Smooth muscle cell of the pulmonary artery (primary cell): ENCODE measurements at places on chromosomes 7 and 10. TPM values are rescaled to one million over a fixed set of nuclear protein-coding genes. Genes with fewer than 3 reads are reported as not detected.

HOXA6 gene
- total RNA-seq = 1.4 TPM in 1 of 2 replicates, not detected in the other

ASAH2B gene
- 2.2 and 2.3 TPM in 2 replicates for total RNA-seq

FRA10AC1 gene
- total RNA-seq = 6.2 and 6.8 TPM in 2 replicates

NEUROD6 gene
- total RNA-seq = not detected in 2 replicates

UPK3B gene
- 0.39 and 0.46 TPM in 2 replicates for total RNA-seq

CDK14 gene
- total RNA-seq = 35.8 and 59.9 TPM in 2 replicates

FAM25G gene
- total RNA-seq = not detected in 2 replicates

DKK1 gene
- 134 and 633 TPM in 2 replicates for total RNA-seq

EPO gene
- not detected in 2 replicates for total RNA-seq

GPRIN2 gene
- total RNA-seq = 0.07 TPM in 1 of 2 replicates, not detected in the other

ZNF467 gene
- total RNA-seq = 0.85 and 1.6 TPM in 2 replicates

KCND2 gene
- 0.46 and 4.9 TPM in 2 replicates for total RNA-seq

AKR1C8 gene
- not detected in 2 replicates for total RNA-seq

AGAP9 gene
- total RNA-seq = 2.2 and 4.0 TPM in 2 replicates

DNAH11 gene
- total RNA-seq = 0.92 and 2.5 TPM in 2 replicates

OR2A42 gene
- 0.03 TPM in 1 of 2 replicates, not detected in the other for total RNA-seq

RNLS gene
- 9.3 and 15.6 TPM in 2 replicates for total RNA-seq

GPNMB gene
- 205 and 214 TPM in 2 replicates for total RNA-seq

VWA2 gene
- not detected in 2 replicates for total RNA-seq

ATOH7 gene
- 0.07 TPM in 1 of 2 replicates, not detected in the other for total RNA-seq

ABCA13 gene
- total RNA-seq = 0.20 and 0.36 TPM in 2 replicates

LBX1 gene
- total RNA-seq = not detected in 2 replicates

PALD1 gene
- total RNA-seq = 0.40 and 1.4 TPM in 2 replicates

GNAT3 gene
- not detected in 2 replicates for total RNA-seq

MAGI2 gene
- 9.8 and 14.9 TPM in 2 replicates for total RNA-seq

AKR1D1 gene
- total RNA-seq = 0.07 TPM in 1 of 2 replicates, not detected in the other

ZNF438 gene
- 3.1 TPM in 2 replicates for total RNA-seq

HDAC9 gene
- 32.7 and 39.9 TPM in 2 replicates for total RNA-seq

SFRP4 gene
- 72.7 and 95.2 TPM in 2 replicates for total RNA-seq

CLIP2 gene
- 78.6 and 80.5 TPM in 2 replicates for total RNA-seq

WDR86 gene
- 0.26 TPM in 2 replicates for total RNA-seq

HOXA2 gene
- total RNA-seq = 1.2 and 1.4 TPM in 2 replicates

GPR26 gene
- total RNA-seq = not detected in 2 replicates

EPHA1 gene
- not detected in 2 replicates for total RNA-seq

PRSS37 gene
- total RNA-seq = not detected in 2 replicates

MRPL32 gene
- total RNA-seq = 34.8 and 38.7 TPM in 2 replicates

SKIDA1 gene
- total RNA-seq = 0.20 and 0.36 TPM in 2 replicates

PODXL gene
- total RNA-seq = 1.6 and 23.8 TPM in 2 replicates

TMEM139 gene
- 0.23 TPM in 1 of 2 replicates, not detected in the other for total RNA-seq

SORCS1 gene
- total RNA-seq = 0.20 TPM in 1 of 2 replicates, not detected in the other

NPY4R gene
- total RNA-seq = 0.07 and 0.10 TPM in 2 replicates

ARHGAP22 gene
- total RNA-seq = 85.4 and 107 TPM in 2 replicates

TMEM176A gene
- not detected in 2 replicates for total RNA-seq

NEURL1 gene
- under 0.01 and 0.63 TPM in 2 replicates for total RNA-seq

NPFFR1 gene
- not detected in 2 replicates for total RNA-seq

NAT16 gene
- total RNA-seq = not detected in 2 replicates

RSBN1L gene
- total RNA-seq = 11.9 and 13.3 TPM in 2 replicates

CCL26 gene
- 0.36 and 1.8 TPM in 2 replicates for total RNA-seq

CALHM1 gene
- not detected in 2 replicates for total RNA-seq

COL17A1 gene
- total RNA-seq = 0.20 and 1.1 TPM in 2 replicates

ASZ1 gene
- not detected in 2 replicates for total RNA-seq
